Hepatocyte (in vitro differentiated cells): ENCODE measurements at places on chromosomes 1 and 21. TPM values are rescaled to one million over a fixed set of nuclear protein-coding genes. Genes with fewer than 3 reads are reported as not detected.
A peak's percentile ranks its signal among the peaks of the same experiment; 100 is the strongest.

DNA sequence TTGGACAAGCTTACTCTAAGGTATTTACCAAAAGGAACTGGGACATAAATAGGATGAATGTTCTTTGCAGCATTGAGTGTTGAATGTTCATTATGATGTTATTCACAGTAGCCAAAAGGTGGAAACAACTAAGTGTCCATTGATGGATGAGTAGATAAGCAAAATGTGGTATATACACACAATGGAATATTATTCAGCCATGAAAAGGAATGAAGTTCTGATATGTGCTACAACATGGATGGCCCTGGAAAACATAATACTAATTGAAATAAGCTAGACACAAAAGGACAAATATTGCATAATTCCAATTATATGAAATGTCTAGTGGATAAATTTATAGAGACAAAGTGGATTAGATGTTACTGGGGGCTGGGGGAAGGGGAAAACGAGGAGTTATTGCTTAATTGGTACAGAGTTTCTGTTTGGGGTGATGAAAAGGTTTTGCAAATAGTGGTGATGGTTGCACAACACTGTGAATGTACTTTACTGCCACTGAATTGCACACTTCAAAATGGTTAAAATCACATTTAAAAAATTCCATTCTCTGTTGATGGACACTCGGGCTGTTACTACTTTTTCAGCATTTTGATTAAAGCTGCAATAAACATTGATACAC lies 2.9 kb downstream of the MTARC1 start:
- H3K27ac ChIP-seq = no peak overlapping the region
- DNase-seq = no peak
- H3K36me3 ChIP-seq = no peaks in the 10 kb centered on the region
- no peak overlapping the region for H3K4me3 ChIP-seq
- peaks cover 9% of the 10 kb centered on the region for H3K4me1 ChIP-seq

DNA sequence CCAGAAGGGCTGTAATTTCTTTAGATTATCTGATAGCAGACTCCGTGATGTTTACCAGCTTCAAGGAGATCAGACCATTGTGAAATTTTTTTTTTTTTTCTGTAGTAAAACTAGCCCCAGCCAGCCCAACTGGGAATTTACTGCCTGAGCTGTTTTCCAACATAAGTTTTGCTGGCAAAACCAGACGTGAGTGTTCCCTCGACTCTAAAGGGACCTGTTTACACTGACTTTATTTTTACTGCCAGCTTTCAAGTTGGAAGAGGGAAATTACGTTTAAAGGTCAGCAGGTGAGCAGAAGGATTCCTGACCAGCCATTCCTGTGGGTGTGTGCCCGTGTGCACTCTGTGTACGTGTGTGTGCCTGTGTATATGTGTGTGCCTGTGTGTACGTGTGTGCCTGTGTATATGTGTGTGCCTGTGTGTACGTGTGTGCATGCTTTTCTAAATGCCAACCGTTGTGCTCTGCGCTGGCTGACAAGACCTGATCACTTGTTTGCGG lies 374 bp downstream of the MAB21L3 start:
- no peaks in the 10 kb centered on the region for H3K36me3 ChIP-seq
- H3K27ac ChIP-seq = peak overlapping the region; percentile 89

DNA sequence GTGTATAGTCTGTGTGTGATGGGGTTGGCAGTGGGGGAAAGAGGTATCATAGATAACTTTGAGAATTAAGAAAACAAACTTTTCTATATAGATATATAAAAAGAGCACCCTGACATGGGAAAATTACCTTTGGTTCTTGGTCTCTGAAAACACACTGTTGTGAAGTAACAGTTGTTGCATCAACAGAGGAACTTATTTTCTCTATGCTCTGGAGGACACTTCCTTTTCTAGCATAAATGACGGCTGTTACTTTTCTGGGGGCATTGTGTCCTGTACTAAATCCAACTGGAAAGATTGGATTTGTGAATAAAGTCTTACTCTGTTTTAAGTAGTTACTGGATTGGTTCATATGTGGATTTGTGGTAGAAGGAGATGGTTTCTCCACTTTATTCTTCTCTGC lies 12.6 kb downstream of the LRIF1 start:
- H3K27me3 ChIP-seq = no peaks in the 10 kb centered on the region
- H3K4me3 ChIP-seq = no peak overlapping the region
- H3K4me1 ChIP-seq = no peaks in the 10 kb centered on the region
- DNase-seq = no peak
- no peaks in the 10 kb centered on the region for H3K36me3 ChIP-seq

- no peak overlapping the region for H3K27ac ChIP-seq
- DNase-seq = no peak
- H3K4me1 ChIP-seq = peaks cover 4% of the 10 kb centered on the region
- no peaks in the 10 kb centered on the region for H3K36me3 ChIP-seq
Observed at GRCh38 chr1:236425031-236425663, 31.1 kb downstream of the EDARADD start.

DNA sequence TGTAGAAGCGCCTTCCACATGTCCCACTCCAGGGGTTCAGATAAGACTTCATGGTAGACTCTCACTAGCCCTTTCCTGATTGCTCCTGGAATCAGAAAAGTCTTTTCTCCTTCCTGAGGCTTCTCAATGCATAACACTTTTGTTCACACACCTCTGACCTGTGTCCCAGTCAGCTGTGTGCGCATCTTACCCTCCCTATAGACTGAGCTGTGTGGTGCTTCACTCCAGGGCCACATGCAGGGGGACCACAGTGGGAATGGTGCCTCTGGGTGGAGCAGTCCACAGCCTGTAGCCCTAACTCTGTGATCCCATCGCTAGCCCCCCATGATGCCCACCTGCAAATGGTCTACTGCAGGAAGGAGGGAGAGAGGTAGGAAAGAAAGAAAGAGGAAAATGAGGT lies 84.0 kb upstream of the TLR5 start:
- H3K4me3 ChIP-seq = no peak overlapping the region
- H3K27ac ChIP-seq = no peak overlapping the region
- DNase-seq = no peak
- no peaks in the 10 kb centered on the region for H3K27me3 ChIP-seq
- no peaks in the 10 kb centered on the region for H3K4me1 ChIP-seq
- H3K36me3 ChIP-seq = no peaks in the 10 kb centered on the region

FCRL5 gene
- not detected in 2 replicates for total RNA-seq

GRCh38 chr21:43338951-43339350 lies 88.0 kb downstream of the SIK1 start:
- no peak for DNase-seq
- no peaks in the 10 kb centered on the region for H3K36me3 ChIP-seq
- H3K4me3 ChIP-seq = no peak overlapping the region
- no peaks in the 10 kb centered on the region for H3K27me3 ChIP-seq
- H3K4me1 ChIP-seq = peaks cover 33% of the 10 kb centered on the region

DNA sequence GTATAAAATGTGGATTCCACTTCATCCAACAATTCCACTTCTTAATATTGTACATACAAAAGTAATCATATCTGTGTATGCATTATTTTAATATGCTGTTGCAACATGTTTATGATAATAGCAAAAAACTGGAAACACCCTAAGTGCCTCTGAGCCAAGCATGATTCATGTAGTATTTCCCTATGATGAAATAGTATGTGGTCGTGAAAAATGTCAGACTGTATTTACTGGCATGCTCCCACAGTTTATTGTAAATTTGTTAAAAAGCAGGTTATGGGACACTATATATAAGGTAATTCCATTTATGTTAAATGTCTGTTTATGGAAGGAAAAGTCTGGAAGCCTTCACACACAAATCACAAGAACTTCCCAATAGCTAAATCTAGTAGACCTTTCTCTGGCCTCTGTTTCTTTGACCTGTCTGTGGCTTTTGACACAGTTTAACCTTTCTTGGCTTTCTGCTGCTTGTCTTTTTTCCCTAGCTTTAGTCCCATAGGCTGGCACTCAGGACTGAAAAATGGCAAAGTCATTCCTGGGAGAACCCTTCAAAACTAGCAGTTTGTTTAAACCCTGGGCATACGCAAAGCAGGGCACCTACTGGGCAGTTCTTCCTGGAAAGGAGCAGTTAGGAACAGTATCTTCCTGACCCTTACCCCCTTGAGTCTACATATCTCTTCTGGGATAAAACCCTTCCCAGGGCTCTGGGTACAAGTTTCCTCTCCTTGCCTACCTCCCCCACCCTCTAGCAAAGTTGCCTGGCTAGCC lies 65.4 kb upstream of the ARTN start:
- H3K27me3 ChIP-seq = no peaks in the 10 kb centered on the region
- no peaks in the 10 kb centered on the region for H3K36me3 ChIP-seq
- DNase-seq = no peak
- H3K4me1 ChIP-seq = no peaks in the 10 kb centered on the region

- H3K36me3 ChIP-seq = no peaks in the 10 kb centered on the region
- DNase-seq = peak; percentile 75
- H3K4me3 ChIP-seq = peak within 1 kb of the TSS; percentile 80
- H3K27me3 ChIP-seq = peaks cover 51% of the 10 kb centered on the region
- peak within 1 kb of the TSS; percentile 83 for H3K27ac ChIP-seq
Observed at GRCh38 chr1:85048296-85049064, at the start of gene MCOLN3. MCOLN3 (minus strand) TSS chr1:85048500; CDS start chr1:85045360, 3,140 bp downstream.

SLC16A4 gene
- 16.2 and 16.4 TPM in 2 replicates for total RNA-seq

KIAA1614 gene
- 2.6 and 3.0 TPM in 2 replicates for total RNA-seq

OR10Z1 gene
- not detected in 2 replicates for total RNA-seq

DNA sequence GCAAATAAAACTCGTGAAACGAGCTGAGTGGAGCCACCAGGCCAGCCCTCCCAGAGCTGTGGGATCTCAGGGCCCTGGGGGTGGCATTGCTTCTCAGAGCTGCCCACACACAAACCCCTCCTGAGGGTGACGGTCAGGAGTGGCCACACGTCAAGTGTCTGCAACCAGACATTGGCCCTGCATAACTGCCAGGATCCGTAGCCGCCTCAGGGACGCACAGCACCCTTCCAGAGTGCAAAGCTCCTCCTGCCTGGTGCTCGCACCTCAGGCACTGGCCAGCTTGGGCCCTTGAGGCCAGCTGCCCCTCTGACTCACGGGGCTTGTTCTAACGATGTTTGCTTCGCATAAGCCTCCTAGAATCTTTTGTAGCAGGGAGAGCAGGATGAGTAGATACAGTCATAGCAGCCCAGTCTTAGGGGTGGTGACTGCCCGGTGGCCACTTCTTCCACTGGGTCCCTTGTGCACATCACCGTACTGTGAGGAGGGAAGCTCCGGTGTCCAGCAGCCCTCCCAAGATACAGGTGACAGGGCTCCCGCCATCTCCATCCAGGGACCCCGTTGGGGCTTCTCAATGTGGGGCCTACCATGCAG lies 5.0 kb downstream of the WNT3A start:
- no peak overlapping the region for H3K4me3 ChIP-seq
- peaks cover 56% of the 10 kb centered on the region for H3K27me3 ChIP-seq
- no peak overlapping the region for H3K27ac ChIP-seq

GRCh38 chr1:20730690-20731056 lies 1.8 kb downstream of the SH2D5 start:
- no peak overlapping the region for H3K4me3 ChIP-seq
- peaks cover 30% of the 10 kb centered on the region for H3K27me3 ChIP-seq
- H3K36me3 ChIP-seq = no peaks in the 10 kb centered on the region
- no peak overlapping the region for H3K27ac ChIP-seq
- H3K4me1 ChIP-seq = peaks cover 16% of the 10 kb centered on the region
- no peak for DNase-seq

GRCh38 chr1:225425201-225425786 lies 2.5 kb downstream of the LBR start:
- H3K36me3 ChIP-seq = no peaks in the 10 kb centered on the region
- no peak overlapping the region for H3K27ac ChIP-seq
- no peaks in the 10 kb centered on the region for H3K27me3 ChIP-seq
- DNase-seq = no peak

DNA sequence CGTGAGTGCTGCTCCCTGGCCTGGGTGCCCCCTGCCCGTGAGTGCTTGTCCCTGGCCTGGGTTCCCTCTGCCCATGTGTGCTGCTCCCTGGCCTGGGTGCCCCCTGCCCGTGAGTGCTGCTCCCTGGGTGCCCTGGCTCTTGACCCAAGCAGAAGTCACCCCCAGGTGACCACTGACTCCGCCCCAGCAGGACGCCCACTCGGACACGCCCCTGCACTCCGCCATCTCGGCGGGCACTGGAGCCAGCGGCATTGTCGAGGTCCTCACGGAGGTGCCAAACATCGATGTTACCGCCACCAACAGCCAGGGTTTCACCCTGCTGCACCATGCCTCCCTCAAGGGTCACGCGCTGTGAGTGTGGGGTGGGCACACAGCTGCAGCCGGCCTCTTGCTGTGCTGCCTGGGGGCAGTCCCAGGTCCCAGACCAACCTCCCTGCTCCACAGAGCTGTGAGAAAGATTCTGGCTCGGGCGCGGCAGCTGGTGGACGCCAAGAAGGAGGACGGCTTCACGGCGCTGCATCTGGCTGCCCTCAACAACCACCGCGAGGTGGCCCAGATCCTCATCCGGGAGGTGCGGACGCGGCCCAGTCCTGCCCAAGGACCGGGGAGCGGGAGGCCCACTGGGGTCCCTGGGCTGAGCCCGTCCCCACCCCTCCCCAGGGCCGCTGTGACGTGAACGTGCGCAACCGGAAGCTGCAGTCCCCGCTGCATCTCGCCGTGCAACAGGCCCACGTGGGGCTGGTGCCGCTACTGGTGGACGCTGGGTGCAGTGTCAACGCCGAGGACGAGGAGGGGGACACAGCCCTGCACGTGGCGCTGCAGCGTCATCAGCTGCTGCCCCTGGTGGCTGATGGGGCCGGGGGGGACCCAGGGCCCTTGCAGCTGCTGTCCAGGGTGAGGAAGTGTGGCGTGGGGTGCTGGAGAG lies 3.9 kb upstream of the MMP23B start:
- peaks cover 15% of the 10 kb centered on the region for H3K27me3 ChIP-seq
- no peaks in the 10 kb centered on the region for H3K36me3 ChIP-seq
- H3K4me1 ChIP-seq = peaks cover 19% of the 10 kb centered on the region
- peak; percentile 4 for DNase-seq
- H3K27ac ChIP-seq = no peak overlapping the region

- no peaks in the 10 kb centered on the region for H3K36me3 ChIP-seq
- no peak overlapping the region for H3K4me3 ChIP-seq
- H3K4me1 ChIP-seq = peaks cover 13% of the 10 kb centered on the region
- H3K27ac ChIP-seq = peak overlapping the region; percentile 5
Observed at GRCh38 chr1:89822999-89823628, 2.3 kb downstream of the LRRC8D start.

BROX gene
- 53.8 and 66.7 TPM in 2 replicates for total RNA-seq

DNA sequence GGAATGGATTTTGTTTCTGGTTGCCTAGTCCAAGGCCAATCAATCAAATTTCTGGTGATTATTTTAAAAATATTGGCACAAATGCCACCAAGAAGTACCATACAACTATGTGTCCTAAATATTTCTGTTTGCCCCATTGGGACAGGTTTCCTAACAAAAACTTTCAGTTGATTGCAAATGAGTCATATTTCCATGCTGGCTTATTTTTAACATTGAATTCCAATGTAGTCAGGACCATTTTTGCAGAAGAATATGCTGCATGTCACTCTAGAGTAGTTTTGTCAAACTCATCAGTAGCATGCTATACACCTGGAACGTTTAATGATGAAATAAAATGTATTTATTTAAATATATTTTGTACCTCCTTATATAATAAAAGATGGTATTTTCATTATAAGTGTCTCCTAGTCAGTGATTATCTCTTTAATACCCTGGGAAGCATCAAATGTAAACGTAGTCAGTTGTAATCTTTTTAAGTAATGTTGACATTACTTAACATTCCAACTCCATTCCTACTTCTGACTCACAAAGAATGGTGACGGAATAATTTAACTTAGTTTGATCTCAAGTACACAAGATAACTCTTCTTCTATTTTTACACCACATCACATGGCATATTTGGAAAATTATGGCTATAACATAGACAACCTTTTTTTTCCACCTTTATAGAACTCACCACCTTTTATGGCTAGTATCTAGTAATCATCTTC lies 39.0 kb upstream of the USH2A start:
- peaks cover 13% of the 10 kb centered on the region for H3K4me1 ChIP-seq
- H3K4me3 ChIP-seq = no peak overlapping the region
